ENCODE measurements at places on chromosomes 16 and 17. TPM values are rescaled to one million over a fixed set of nuclear protein-coding genes. Genes with fewer than 3 reads are reported as not detected.

DNA sequence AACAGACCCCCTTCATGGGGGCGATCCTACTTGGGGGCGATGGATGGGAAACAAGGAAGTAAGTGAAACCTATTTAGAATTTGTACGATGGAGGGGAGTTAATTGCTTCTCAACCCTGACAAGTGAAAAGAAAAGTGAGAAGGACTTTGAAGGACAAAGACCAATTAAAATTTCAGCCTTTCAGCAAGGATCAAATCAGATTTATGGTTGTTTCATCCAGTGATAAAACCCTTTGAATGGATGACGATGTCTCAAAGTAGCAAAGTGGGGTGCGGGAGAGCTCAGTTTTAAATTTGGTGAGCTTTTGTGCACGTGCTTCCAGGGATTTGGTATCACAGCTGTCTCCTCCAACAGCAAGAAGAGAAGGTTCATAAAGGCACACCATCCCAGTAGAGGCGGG is 51.7 kb downstream of the CMIP start:
- H3K27me3 ChIP-seq = no peaks in the 10 kb centered on the region
- no peak for DNase-seq
- H3K27ac ChIP-seq = no peak overlapping the region
- H3K4me1 ChIP-seq = peaks cover 55% of the 10 kb centered on the region
- H3K36me3 ChIP-seq = peaks cover 5% of the 10 kb centered on the region
- no peak overlapping the region for H3K4me3 ChIP-seq

DNA sequence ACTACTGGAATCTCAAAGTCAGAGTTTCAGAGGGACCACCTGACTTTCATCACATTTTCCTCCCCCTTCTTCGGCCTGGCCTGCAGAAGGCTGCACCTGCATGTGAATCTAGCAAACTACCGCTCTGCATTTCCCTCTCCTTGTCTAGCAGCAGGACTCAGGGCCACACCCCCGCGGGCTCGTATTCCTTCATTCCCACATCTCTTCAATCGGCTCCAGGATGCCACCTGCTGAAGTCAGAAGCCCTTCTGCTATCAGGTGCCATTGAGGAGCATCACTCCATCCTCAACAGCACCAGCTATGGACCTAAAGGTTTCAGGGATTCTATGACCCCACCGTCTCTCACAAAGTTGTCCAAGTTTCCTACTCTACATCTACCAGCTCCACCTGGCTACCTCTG is 169.5 kb downstream of the VPS53 start:
- no peaks in the 10 kb centered on the region for H3K4me1 ChIP-seq
- no peaks in the 10 kb centered on the region for H3K27me3 ChIP-seq
- H3K27ac ChIP-seq = no peak overlapping the region
- DNase-seq = no peak
- H3K36me3 ChIP-seq = peaks cover 8% of the 10 kb centered on the region

DNA sequence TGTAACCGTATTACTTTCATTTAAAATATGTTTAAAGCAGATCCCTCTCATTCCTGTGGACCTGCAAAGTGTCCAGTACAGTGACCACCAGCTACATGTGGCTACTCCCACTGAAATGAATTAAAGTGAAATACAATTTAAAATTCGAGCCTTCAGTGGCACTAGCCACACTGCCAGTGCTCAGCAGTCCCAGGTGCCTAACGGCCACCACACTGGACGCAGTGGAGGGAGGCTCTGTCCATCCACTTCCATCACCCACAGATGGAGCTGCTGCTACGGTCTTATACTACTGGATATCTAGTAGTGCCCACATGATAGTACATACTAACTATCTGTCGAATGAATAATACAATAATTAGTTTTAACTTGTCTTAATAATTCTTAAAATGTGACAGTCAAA is 2.3 kb upstream of the CBX2 start:
- no peak for DNase-seq
- peaks cover 23% of the 10 kb centered on the region for H3K27me3 ChIP-seq
- H3K27ac ChIP-seq = no peak overlapping the region
- no peaks in the 10 kb centered on the region for H3K36me3 ChIP-seq

Gene C16orf54
- total RNA-seq = 16.7 TPM

Gene TNS4
- total RNA-seq = 0.19 TPM

Gene CCL11
- total RNA-seq = 0.33 TPM

Gene TPSAB1
- total RNA-seq = 4.3 TPM

Measured in thymus (tissue), 14 donors.